ENCODE measurements at places on chromosomes 11 and 22.

GRCh38 chr22:43434275-43434927 is 22.6 kb downstream of the MPPED1 start:
- DNase-seq, result no peak

GRCh38 chr11:126697936-126698335 is 302.6 kb downstream of the KIRREL3 start:
- no peak for DNase-seq

DNA sequence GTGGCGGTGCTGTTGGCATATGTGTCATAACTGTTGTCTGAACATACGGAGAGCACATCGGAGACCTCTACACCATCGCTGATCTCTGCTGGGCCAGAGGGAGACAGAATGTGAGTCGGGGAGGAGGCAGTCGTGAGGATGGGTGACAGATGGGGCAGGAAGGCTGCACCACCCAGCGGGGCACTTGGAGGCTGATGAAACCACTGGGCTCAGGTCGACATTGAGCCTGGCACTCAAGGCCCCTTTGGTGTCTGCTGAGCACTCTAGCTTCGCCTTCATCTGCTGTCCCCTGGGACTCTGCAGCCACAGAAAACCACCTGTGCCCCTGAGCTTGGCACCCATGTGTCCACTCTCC is 2.5 kb upstream of the KLHL35 start:
- DNase-seq, result no peak

GRCh38 chr11:79940974-79941735 is 500.3 kb upstream of the TENM4 start:
- DNase-seq, result no peak

- DNase-seq, result no peak
Observed at GRCh38 chr11:9760193-9760575, 96.3 kb downstream of the SWAP70 start.

GRCh38 chr22:46061501-46062231 is 84.7 kb upstream of the WNT7B start:
- peak; percentile 83 for DNase-seq

DNA sequence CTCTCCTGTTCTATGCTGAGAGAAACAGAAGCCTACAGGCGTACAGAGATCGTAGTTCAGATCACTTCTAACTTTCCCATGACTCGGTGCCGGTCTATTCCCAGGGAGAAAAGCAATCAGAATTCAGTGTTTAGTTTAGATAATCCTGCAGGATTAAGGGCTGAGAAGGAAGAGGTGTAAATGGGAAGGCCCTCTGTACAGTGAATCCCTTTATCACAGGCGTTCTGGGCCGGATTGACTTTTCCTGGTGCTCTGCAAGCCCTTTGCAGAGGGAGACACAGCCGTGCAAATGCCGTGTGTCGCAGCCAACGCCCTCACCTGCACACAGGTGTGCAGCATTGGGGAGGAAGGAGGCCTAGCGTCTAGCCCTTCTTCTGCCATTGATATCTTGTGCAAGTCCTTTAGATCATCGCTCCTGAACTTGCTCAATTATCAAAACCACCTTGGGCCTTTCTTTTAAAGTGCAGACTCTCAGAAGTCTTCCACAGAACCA is 90.6 kb downstream of the DSCAML1 start:
- no peak for DNase-seq

- no peak for DNase-seq
Observed at GRCh38 chr11:113952070-113952469, 22.8 kb upstream of the HTR3A start.

DNA sequence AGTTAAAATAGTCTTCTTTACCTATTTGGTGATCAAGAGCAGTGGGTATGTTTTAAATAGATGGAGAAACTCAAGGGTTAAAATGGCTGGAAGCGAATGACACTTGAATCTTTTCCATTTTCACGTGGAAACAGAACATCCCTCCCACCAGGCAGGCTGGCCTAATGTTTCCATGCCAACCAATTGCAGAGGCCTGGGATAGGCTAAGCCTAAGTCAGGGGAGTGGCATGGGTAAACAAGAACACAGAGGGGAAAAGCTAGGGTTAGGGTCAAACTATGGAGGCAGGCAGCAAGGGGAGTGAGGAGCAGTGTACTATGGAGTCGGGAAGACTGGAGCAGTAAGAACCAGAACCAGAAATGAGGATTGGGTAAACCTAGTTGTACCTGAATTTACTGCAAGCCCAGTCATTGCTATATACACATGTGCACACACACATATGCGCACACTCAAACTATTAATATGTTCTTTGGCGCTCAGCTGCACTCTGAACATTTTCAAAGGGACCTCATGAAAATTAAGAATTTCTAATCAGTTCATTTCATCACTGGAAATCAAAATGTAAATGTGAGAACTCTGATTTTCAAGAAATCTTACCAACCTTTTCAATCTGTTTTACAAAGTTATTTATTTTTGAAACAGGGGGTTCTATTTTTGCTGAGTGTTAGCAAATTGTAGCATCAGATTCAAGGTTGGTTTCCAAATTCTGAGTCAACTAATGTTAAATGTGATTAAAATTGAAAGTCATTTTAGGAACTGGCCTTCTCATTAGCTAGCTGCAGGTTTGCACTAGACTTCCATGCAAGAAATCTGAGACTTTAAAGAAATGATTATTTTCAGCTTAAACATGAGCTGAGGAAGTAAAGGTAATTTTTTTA is 327.0 kb upstream of the CCDC90B start:
- DNase-seq, result peak; percentile 75

GRCh38 chr11:86978756-86979608 is 23.8 kb upstream of the FZD4 start:
- peak; percentile 44 for DNase-seq

- peak; percentile 39 for DNase-seq
Observed at GRCh38 chr22:44335903-44336803, 23.4 kb upstream of the SHISAL1 start.

DNA sequence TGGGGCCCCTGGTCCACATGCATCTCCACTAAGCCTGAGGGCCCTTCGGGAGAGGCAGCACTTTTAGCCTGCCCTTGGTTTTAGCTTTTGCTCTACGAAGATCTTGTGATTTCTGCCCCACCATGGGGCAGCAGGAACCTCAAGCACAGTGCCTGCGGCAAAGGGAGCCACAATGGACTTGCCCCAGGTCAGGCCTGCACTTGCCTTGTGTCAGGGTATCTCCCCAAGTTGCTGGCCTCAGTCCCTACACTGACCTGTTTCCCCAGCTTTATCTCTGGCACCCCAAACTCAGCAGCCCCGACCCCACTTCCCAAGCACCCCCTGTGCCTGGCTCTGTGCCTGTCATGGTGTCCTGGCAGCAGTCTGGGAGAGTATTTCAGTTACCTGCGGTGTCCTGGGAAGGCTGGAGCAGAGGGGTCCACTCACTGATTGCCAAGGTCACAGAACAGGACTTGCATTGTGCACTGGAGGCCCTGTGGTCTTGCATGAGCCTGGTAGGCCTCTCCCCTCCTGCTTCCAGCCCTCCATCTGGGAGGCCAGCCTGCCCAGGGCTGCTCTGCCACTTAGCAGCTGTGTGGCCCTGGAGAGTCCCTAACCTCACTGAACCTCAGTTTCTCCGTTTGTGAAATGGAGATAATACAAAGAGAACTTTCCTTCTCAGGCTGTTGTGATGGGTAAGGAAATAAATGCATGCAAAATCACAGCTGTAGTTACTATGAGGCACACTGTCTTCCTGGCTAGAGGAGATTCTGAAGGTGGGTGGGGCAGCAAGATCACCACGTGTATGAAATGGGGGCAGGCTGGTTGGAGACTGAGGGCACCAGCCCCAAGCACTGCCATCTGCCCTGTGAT is 3.6 kb upstream of the AIFM3 start:
- DNase-seq, result no peak

GRCh38 chr11:19938169-19938856 is 222.0 kb downstream of the DBX1 start:
- peak; percentile 79 for DNase-seq

- DNase-seq, result no peak
Observed at GRCh38 chr11:126497581-126498122, 142.2 kb downstream of the ST3GAL4 start.

GRCh38 chr11:84788220-84788619 is 838.9 kb downstream of the DLG2 start:
- no peak for DNase-seq

GRCh38 chr11:5691964-5692361 is 2.4 kb downstream of the TRIM22 start:
- DNase-seq, result no peak

GRCh38 chr11:10295064-10295901 is 1.3 kb upstream of the SBF2 start:
- DNase-seq, result no peak

- DNase-seq, result no peak
Observed at GRCh38 chr11:99368583-99368982, 347.8 kb downstream of the CNTN5 start.

- no peak for DNase-seq
Observed at GRCh38 chr11:118806400-118806799, 15.4 kb upstream of the DDX6 start.

- DNase-seq, result no peak
Observed at GRCh38 chr22:17829695-17830042, 55.4 kb upstream of the BID start.

DNA sequence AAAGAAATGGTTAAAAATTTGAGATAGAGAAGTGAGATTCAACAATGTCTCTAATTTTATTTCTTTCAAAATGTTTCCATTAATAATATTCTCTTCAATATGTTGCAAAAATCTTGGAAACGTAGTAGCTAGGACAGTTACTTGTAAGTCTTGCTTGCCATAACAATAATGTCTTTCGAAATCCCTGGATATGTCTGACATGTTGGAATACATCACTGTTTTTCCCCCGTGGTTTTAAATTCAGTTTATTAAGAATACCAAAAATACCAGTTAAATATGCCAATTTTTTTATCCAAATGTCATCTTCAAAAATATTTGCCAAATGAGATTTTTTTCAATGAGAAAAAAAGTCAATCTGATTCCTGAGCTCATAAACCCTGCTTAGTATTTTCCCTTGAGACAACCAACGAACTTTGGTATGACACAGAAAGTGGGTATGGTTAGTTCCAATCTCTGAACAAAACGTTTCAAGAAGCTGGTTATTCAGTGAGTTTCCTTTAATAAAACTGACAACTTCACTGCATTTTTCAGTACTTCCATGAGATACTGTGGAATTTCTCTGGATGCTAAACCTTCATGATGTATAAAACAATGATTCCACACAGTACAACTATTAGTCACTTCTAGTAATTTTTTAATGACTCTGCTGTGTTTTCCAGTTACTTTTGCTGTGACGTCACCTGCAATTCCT is 36.7 kb upstream of the AMPD3 start:
- DNase-seq, result no peak

GRCh38 chr22:46428602-46429324 is 93.2 kb downstream of the TRMU start:
- no peak for DNase-seq

DNA sequence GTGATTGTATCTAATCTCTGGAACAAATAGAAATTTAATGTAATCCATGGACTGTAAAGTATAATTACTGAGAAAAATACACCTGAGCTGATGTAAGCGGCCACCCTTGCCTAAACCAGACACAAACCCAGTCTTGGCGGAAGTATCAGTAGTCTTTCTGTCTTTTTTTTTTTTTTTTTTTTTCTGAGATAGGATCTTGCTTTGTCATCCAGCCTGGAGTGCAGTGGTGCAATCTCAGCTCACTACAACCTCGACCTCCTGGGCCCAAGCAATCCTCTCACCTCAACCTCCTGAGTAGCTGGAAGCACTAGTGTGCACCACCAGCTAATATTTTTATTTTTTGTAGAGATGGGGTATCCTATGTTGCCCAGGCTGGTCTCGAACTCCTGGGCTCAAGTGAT is 5.5 kb upstream of the CXCR5 start:
- no peak for DNase-seq

- DNase-seq, result peak; percentile 83
Observed at GRCh38 chr11:134270250-134270714, 5.9 kb upstream of the GLB1L3 start.

DNA sequence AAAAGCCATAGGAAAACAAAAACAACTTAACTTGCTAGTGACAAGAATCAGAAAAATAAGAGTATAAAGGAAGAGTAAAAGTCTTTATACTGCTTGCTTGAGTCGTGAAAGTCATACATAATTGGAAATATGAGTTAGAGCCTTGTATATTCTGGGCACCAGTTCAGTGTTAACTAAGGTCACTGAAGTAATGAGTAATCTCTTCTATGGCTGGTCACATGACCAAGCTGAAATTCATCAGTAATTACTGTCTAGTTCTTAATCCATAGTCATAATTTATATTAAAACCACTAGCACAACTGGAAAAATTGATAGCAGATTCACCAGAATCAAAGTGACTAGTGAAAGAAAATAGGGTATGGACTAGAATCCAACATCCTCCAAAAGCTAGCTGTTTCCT is 84.4 kb upstream of the SLC5A12 start:
- no peak for DNase-seq

- no peak for DNase-seq
Observed at GRCh38 chr11:46564459-46564858, 29.4 kb downstream of the AMBRA1 start.

DNA sequence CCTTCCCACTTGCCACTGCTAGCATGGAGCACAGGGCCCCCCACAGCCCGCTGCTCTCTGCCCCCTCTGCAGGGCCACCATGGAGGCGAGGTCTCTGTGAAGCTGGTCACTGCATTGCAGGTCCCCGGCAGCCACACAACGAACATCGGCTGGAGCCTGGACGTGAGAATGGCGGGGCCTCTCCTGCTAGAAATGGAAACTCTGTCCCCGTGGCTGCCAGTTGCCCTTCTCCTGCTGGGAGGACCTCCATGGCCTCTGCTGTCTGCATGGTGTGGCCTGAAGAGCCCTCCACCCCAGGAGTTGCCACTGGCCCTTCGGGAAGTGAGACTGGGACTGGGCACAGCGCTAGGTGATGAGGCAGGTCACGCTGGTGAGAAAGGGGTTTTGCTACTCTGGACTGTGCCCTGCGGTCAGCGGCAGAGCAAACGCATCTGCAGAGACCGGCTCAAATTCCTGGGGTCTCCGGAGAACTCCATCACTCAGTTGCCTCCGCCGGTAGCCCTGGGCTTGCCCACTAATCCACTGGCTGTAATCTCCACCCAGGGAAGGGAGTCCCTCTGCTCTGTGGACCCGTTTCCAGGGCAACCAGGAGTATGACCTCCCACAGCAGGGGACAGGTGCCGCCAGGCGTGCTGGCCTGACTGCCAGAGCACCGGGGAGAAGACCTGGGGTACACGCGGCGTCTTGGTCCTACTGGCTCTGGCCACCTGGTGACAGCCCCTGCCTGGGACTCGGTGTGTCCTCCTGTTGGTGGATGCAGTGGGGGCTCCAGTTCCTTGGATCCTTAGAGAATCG is 806.3 kb downstream of the BRD1 start:
- DNase-seq, result no peak

GRCh38 chr11:45525393-45525792 is 140.0 kb downstream of the CHST1 start:
- DNase-seq, result no peak

Data from GM23338 (cell line).